ENCODE measurements at places on chromosomes 2 and 18.

DNA sequence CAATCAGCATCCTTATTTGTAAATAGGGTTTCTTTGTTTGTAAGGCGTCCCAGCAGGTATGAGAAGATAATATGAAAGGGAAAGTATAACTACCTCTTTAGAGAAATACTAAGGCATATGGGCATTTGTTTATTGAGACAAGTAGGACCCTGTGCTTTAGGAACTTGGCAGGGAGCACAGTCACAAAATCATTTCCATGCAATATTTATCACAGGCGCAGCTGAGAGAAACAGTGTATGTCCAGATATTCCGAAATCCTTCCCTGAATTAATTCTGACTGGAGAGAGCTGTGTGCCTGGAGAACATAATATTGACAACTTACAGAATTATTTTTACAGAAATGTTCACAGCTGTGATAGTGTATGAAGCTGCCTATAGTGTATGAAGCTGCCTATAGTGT is 416.7 kb downstream of the THSD7B start:
- no peak for DNase-seq

DNA sequence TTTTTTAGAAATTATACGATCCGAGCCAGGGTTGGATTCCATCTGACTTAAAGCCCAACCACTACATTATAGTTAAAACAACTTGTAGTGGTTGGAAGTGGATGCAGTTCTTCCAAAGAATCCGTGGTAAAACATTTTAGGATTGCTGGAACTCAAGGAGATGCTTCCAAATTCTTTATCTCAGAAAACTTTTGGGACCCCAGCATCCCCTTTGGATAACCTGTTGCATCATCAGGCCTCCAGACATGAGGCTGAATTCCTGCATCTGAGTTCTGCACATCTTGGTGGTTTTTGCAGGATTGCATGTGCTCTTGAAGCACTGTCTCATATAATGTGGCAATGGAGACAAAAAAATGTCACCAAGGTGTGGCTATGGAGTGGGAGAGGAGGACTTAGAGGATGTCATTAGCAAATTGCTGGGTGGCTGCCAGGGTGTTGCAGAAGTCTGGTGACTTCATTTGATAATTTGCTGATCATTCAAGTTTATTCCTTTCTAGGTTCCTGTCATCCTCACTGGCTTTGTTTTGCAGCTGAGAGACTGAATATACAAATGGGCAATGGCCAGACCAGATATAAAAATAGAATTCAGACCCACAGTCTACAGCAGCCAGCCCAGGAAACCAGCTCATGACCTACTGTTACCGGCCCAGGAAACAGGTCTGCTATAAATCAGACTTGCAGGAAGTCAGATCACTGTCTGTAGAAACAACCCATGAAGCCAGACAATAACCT is 207.7 kb downstream of the BCL2 start:
- DNase-seq, result no peak

- no peak for DNase-seq
Observed at GRCh38 chr2:156657809-156658208, 221.6 kb downstream of the GPD2 start.

- no peak for DNase-seq
Observed at GRCh38 chr2:170141865-170142264, 36.1 kb upstream of the MYO3B start.

DNA sequence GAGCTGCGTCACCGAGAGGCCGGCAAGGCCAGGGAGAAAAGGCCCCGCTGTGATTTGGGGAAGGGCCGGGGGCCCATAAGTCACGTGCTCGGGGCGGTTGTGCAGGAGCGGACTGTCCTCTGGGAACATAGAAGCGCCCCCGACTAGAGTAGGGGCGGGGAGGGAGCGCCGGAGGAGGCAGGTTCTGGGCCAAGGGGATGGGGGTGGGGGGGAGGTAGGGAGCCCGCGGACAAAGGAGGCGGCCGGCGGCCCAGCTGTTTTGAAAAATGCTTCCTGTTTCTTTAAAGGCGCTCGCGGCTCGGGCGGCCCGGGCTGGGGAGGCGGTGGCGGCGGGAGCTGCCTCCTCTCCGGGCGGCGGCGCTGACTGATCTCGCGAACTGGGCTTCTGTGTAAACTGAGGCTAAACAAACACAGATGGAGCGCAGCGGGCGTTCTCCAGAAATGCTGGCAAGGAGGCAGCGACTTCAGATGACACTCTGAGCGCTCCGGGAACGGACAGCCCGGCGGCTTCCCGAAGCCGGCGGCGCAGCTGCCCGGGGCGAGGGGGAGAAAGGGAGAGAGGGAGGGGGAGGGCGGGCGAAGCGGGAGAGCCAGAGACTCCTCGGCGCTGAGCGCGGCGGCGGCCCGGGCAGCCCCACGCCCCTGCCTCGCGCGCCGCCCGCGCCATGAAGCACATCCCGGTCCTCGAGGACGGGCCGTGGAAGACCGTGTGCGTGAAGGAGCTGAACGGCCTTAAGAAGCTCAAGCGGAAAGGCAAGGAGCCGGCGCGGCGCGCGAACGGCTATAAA is at the start of gene ATOH8:
ATOH8 (plus strand) TSS at position 467 of the 788 bp plus-strand sequence; CDS start at position 666, 199 bp downstream.
- peak; percentile 44 for DNase-seq

DNA sequence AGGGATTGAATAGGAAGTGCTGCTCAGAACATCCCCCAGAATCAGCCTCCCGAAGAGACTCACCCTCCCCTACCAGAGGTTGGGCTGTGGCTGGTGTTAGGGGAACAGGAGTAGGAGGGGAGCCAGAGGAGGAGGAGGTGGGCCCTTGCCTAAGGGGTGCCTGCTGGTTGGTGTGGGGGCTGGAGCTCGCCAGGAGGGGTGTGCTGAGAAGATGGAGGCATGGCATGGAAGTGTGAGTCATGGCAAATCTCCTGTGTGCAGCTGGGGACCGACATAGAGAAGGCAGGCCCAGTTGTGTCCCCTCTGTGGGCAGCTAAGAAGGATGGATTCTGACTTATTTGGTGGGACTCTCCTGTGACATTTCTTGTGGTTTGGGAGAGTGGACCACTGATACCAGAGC is 73.7 kb downstream of the DGKD start:
- DNase-seq, result no peak

GRCh38 chr2:224956706-224957105 is 85.6 kb downstream of the DOCK10 start:
- peak; percentile 46 for DNase-seq

DNA sequence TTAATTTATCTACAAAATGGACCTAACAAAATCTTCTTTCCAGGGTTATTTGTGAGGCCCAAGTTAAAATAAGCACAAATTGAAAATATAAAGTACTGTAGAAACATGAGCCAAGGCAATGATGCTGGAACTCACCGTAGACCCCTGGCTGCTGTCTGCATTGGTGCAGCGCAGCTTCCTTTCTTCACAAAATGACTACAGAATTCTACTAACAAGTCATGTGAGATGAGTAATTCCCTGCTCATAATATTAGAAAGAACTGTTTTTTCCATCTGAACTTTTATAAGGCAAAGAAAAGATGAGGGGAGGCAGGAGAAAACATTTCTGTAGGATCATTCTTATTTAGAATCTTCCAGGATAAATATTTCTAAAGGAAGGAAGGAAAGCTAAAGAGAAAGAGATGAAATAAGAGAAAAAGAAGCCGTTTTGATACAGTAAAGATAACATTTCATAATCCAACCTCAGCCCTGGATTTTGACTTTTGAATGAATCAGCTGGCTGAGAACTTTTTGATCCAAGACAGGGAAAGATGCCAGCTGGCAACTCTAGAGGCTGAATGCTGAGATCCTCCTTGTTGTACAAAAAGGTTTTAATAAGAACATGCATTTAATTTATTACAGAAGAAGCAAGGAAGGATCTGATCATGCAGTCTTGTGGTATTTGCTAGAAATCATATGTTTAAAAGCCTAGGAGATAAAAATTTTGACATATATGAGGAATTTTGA is 183.9 kb upstream of the KLHL14 start:
- no peak for DNase-seq

DNA sequence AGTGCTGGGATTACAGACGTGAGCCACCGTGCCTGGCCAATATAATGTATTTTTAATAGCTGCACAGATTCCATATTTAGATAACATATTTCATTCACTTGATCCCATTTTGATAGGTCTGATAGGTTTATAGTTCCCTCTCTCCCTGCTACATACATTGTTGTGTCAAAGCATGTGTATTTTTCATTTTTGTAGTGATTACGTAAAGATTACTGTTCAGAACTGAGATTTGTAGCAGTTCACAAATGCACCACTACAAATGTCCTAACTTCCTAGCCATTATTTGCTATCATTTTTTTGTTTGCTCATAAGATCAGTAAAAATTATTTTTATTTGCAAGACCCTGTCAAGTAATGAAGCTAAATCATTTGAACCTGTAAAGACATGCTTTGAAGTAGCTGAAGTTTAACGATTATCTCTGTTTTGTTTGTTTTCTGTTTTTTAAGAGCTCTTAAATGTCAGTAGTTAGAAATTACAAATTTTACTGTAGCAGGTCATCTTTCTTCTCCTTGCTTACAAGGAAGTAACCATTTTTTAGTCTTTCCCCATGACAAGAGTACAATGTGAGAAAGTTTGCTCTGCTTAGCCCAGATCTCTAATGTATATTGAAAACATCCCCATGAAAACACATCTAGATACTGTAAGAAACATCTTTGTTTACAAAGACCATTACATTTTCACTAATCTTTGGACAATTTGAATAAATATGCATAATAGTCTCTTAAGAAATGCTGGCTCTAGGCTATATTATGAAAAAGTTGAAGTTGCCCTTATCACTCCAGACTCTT is 54.1 kb downstream of the EML4 start:
- no peak for DNase-seq

GRCh38 chr2:220893411-220893810 is 678.7 kb downstream of the EPHA4 start:
- no peak for DNase-seq

DNA sequence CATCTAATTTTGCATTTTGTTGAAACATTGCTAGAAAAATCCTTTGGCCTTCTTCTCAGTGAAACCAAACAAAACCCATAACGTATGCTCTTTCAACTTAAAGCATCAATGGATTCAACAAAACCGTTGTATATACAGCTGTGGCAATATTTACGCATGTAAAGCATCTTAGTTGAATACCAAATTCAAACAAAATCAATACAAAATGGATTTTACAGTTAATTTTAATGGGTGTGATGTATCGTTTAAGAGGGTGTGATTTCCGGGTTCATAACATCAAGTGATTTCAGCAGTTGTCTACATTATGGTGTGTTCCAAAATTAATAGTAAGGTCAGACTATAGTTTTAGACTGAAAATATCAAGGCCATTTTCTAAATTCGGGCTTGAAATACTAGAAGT is 198.2 kb downstream of the TGIF1 start:
- DNase-seq, result no peak

- DNase-seq, result no peak
Observed at GRCh38 chr2:1282552-1282951, 130.7 kb upstream of the TPO start.

DNA sequence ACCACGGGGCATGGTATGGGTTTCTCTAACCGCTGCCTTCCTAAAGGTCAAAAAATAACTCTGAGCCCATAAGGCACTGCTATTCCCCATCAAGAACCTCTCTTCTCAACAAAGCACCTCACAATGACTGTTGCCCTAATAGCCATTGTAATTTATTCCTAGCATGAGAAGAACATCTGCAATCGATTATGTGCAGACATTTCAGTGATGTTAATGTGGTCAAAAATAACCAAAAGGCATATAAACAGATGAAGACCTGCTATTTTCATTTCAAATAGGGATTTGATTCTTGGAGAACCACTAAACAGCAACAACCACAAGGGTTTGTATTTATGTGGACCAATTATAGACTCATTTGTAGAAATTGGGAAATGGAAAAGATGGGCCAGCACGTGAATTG is 356.6 kb downstream of the FBXO15 start:
- no peak for DNase-seq

DNA sequence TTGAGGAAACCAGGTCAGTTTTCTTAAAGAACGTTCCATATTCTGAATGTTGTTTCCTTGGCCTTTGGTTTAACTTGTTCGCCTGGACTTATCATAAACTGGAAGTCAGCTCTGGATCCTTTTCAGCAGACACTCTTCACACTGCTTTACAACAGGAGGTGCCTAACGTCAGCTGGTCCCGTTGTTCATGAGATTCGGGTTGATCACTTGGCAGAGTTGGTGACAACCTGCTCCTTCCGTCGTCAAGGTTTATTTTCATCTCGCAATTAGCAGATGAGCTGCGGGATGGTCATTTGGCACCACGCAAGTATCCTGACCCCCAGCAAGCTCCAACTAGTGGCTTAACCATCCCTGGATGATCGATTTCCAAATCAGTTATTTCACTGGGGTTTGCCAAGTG is 23.0 kb upstream of the BIN1 start:
- DNase-seq, result no peak

DNA sequence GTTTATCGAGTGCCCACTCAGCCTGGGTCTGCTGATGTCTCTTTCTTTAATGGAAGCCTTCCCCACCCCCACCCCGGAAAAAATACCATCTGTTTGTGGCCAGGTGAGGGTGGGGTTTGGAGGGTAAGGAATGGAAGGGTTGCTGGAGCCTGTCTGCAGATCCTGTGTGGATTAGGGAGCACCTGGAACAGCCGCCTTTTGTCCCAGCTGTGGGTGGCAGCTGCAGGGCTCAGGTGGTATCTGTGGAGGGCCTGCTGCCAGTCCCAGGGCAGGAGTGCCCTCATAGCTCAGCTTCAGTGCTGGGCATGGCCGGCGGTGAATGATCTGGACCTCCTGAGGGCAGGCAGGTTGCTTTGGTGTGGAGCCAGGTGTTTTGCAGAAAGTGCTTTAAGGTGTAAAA is 45.3 kb downstream of the IMPA2 start:
- DNase-seq, result no peak

DNA sequence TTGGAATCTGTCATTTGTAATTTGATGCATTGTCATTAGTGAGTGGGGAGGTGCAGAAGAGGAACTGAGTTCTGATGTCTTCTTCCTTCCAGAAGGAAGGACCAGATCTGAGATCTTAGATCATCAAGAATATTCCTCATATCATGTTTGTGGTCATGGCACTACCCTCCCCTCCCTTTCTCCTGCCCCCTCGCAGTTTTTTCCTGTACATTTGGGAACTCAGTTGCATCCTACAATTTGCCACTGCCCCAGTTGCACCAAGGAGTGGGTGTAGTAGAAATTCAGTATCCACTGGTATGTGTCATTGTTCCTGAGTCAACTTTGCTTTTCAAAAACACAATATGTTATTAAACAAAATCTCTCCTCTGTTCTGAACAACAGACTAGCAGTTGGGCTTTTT is 26.6 kb upstream of the ACVR1 start:
- no peak for DNase-seq

GRCh38 chr2:156435396-156435717 is 822 bp upstream of the GPD2 start:
- peak; percentile 29 for DNase-seq

DNA sequence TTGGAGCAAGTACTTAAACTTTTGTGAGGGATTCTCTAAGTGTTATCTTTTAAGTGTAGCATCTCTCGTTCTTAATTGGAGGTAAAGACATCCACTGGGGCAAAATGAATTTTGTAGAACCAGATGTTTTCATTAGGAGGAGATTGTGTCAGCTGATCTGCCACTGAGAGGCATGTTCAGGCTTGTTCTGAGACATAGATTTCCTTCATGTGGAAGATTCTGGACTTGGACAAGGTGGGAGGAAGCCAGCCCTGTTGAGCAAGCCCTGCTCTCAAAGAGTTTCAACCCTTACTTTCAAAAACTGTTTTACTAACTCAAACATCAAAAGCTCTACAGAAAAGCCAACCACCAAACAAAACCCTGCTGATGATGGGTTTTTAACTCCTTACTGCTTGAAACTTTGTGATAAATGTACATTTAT is 6.5 kb downstream of the MAP4K4 start:
- no peak for DNase-seq

- DNase-seq, result peak; percentile 31
Observed at GRCh38 chr2:102832789-102833188, 71.0 kb downstream of the TMEM182 start.

- no peak for DNase-seq
Observed at GRCh38 chr2:25576596-25576995, 96.8 kb downstream of the DTNB start.

GRCh38 chr18:55869556-55870501 is 281.8 kb upstream of the TCF4 start:
- no peak for DNase-seq

Data from cerebellar cortex (tissue), 1 donor.